Activated CD8-positive, alpha-beta T cell treated with anti-CD3 and anti-CD28 coated beads for 36 hours (primary cell): ENCODE measurements at places on chromosomes 6 and 20. TPM values are rescaled to one million over a fixed set of nuclear protein-coding genes. Genes with fewer than 3 reads are reported as not detected.

GRCh38 chr6:155519176-155519738, 63.6 kb upstream of the NOX3 start:
- DNase-seq, result no peak
- H3K36me3 ChIP-seq, result no peaks in the 10 kb centered on the region
- H3K4me3 ChIP-seq, result no peak overlapping the region
- no peak overlapping the region for H3K27ac ChIP-seq
- peaks cover 15% of the 10 kb centered on the region for H3K4me1 ChIP-seq
- peaks cover 1% of the 10 kb centered on the region for H3K27me3 ChIP-seq

Gene DEFB125
- not detected for total RNA-seq

- peaks cover 11% of the 10 kb centered on the region for H3K27me3 ChIP-seq
- no peak overlapping the region for H3K27ac ChIP-seq
- H3K4me3 ChIP-seq, result no peak overlapping the region
- no peaks in the 10 kb centered on the region for H3K4me1 ChIP-seq
- no peak for DNase-seq
Observed at GRCh38 chr6:148472171-148473105, 129.8 kb downstream of the SASH1 start.

DNA sequence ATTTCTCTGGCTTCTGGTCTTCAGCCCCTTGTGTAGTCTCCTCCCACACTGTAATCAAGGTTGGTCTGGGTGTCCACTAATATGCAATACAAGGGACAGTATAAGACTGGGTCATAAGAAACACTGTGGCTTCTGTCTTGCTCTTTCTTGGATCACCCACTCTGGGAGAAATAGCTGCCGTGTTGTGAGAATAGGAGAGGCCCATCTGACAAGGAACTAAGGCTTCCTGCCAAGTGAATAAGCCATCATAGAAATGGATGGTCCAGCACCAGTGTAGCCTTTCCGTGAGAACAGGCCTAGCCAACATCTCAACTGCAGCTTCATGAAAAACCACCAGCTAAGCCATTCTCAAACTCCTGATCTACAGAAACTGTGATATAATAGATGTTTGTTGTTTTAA, 23.3 kb downstream of the BAG2 start:
- no peak overlapping the region for H3K27ac ChIP-seq
- no peaks in the 10 kb centered on the region for H3K4me1 ChIP-seq
- H3K27me3 ChIP-seq, result no peaks in the 10 kb centered on the region
- H3K4me3 ChIP-seq, result no peak overlapping the region
- H3K36me3 ChIP-seq, result peaks cover 1% of the 10 kb centered on the region
